ENCODE measurements at places on chromosomes 7 and 10.

DNA sequence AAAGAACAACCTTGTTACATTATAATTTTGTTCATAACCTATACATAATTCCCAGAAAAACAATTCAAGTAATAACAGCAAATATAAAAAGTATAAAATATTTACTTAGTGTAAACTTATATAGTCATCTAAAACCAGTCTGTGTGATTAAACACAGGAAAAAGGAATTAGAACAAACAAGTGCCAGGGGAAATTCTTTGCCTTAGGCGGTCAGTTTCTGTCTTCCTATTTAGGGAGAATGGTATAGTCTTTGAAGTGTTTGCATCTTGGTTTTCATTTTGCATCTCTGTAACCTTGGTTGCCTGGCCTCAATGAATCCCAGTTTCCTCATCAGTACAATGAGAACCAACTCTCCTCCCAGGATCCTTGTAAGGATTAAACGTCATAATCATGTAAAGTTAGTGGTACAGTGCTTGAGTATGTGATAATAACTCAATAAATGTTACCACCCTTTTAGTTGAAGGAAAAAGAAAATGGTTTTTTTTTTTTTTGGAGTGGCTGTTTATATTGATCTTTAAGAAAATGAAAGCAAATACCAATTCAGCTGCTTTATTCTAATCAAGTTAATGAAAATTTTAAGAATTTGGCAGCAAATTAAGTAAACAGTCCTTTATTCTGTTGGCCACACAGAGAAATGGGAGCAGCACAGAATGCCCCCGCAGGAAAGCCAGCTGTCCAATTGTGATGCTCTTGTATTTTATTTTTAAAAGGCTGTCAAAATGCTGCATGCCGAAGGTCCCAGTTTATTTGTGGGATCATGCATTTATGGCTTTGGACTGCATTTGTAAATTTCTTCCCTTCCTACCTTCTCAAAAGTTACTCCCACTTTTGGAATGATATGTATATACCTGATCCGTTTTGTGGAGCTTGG, 61.8 kb downstream of the SHH start:
- DNase-seq = no peak

GRCh38 chr7:49030221-49030620, 105.9 kb downstream of the CDC14C start:
- no peak for DNase-seq

DNA sequence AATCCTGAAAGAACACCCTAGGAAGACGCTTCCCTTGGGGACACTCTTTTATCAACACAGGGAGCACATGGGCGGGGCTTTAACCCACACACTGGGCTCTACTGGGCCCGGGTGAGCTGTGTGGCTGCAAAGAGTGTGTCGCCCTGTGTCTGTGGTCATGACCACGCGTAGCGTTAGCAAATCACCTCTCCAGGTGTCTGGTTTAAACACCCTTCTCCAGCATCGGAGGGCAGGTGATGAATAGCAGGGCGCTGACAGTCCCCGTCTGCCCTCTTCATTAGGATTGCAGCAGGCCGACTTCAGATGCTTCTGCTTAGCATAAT, 127.7 kb downstream of the ADARB2 start:
- DNase-seq = peak; percentile 56

DNA sequence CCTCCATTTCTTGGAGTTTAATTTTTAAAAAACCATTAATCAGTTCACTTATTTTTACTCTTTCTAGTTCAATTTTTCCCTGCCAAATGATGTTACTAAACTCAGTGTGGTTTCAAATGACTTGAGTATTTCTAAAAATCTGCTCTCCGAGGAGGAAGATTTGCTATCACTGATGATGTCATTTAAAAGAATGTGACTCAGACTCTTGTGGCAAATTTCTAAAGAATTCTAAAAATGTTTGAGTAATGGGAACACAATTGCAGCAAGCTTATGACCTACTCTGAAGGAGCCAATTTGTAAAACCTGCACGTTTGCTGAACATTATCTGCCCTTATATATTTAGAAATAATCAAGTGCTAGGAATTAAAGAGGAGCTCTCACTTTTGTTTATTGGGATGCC, 88.6 kb downstream of the SPAG6 start:
- no peak for DNase-seq

DNA sequence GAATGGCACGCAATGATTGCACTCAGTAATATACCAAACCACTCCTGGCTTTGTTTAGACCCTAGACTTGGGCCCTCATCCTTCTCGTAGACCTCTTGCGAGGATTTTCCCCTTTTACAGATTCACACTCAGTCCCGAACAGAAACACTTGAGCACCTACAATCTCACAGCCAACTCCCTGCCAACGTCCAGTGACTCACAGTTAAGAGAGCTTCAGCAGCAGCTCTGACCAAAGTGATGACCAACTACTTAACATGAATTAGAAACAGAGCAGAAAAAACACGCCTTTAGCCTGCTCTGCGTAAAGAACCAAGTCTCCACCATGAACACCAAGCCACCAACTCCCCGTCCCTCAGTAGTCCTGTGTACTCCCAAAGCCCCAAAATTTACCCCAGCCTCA, 2.2 kb downstream of the DNAJC30 start:
- DNase-seq = no peak

GRCh38 chr7:123966936-123967335, 41.9 kb downstream of the SPAM1 start:
- DNase-seq = no peak

- DNase-seq = no peak
Measured at GRCh38 chr10:88944813-88945212, 7.8 kb downstream of the ACTA2 start.

DNA sequence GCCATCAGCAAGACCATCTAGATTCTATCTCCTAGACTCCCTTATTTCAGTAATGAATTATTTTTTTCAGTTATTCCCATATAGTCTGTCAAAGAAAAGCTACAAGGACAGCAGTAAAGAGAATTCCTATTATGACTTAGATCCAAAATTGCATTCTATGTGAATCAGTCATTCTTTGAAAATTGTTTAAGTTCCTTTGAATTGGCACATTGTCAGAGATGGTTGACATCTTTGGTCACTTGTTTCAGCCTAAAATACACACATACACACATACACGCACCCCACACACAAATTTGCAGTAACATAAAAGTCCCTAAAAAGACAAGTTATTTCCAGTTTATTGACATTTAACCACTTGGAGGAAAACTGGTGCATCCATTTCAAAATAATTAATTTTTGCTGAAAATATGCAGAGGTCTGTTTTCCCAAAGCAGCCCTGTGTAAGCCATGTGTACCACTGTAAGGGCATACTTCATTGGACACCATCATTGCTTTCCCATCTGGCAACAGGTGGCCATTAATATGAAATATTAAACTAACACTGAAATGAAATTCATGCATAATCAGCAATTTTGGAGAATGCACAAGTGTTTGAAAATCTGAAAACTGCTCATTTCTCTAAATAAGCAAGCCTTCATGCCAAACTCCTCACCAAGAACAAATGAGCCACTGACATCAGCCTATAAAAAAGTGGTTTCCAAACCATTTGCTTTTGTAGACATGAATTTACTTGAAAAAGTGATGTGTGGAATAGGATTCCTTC, 121.7 kb upstream of the COL1A2 start:
- no peak for DNase-seq

- DNase-seq = no peak
Measured at GRCh38 chr7:95547361-95548348, 48.7 kb downstream of the PDK4 start.

- no peak for DNase-seq
Measured at GRCh38 chr7:146423446-146423845, 306.8 kb downstream of the CNTNAP2 start.

GRCh38 chr7:115941703-115942268, 88.8 kb downstream of the TFEC start:
- DNase-seq = no peak

DNA sequence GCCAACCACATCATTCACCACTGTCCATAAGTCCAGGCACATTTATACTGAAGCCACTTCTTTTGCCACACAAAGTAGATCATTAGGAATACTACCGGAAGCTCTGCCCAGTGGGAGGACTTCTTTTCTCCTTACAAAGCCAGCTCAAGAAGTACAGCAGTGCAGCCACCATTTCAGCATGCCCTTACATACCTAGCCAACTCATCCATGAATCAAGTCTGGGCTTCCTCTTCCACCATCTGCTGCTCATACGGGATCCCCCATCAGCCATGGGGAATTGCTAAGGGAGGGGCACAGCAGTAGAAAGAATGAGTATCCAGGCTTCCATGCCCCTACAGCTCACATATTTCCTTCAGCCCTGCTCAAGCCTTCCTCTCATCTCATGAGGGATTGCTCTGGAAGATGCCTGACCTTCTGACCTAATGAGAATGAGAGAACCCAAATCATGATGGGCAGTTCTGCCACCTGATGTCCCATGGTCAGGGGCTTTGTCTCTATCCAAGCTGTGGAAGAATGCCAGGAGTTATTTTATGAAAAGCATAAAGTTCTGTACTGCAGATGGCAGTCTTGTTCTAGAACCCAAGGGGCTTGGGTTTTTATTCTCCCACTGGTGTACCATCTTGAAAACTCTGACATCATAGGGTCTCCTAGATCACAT, 39.5 kb downstream of the ACSM6 start:
- DNase-seq = no peak

GRCh38 chr7:86914551-86914950, 144.9 kb downstream of the ELAPOR2 start:
- DNase-seq = no peak

GRCh38 chr10:99412099-99412498, 18.3 kb downstream of the GOT1 start:
- no peak for DNase-seq

DNA sequence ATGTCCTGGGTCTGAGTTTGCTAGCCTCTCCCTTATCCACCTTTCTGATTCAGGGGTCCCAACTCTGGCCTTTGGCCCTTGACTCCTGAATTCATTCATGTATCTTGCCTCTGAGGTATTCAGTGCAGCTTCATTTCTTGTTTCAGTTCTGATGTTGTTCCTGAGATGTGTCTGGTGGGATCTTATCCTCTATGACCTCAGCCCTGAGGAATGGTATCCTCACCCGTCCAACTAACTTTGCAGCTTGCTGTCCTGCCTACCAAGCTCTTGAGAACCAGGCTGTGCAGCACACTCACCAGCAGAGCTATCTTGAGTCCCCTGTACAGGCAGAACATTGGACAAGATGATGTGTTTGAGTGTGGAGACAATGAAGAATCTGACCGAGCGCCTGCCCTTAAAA, 13.8 kb downstream of the SUFU start:
- no peak for DNase-seq

DNA sequence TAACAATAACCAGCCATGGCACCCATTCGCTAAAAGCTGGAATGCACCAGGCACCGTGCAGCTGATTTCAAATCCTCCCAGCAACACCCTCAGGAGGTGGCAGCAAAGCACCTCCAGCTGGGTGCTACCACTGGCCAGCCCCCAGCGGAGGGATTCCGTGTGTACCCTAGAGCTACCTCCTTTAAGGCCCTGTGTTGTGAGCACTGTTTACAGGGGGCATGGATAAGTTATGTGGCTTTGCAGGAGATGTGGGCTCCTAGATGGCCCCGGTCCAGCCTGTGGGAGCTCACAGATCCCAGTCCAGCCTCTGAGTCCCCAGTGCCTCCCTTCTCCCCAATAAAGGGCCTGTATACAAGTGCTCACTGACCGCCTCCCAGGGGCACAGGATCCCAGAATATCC, 27.1 kb downstream of the TNRC18 start:
- DNase-seq = no peak

GRCh38 chr10:1217661-1218060, 161.5 kb downstream of the WDR37 start:
- DNase-seq = no peak

DNA sequence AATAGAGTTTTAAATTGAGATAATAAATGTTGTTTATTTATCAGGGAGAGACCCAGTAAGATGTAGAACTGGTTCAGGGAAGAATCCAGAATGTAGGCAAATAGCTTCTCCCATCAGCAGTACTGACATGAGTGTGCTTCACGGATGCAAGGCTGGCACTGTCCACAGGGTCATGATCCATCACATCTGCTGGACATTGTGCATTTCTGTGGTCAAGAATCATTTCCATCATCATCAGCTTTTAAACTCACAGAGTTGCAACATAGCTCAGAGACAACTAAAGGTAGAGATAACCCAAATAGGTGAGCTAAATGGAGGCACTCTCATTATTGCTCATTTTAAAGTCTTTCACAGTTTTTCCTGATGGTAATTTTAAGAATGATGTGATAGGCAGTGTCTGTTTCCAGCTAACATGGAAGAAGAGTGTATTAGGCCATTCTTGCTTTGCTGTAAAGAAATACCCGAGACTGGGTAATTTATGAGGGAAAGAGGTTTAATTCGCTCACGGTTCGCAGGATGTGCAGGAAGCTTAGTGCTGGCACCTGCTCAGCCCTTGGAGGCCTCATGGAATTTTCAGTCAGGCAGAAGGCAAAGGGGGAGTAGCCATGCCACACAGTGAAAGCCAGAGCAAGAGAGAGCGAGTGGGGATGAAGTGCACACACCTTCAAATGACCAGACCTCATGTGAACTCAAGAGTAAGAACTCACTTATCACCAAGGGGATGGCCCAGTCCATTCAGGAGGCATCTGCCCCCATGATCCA, 80.8 kb downstream of the INPP5A start:
- DNase-seq = no peak

Data from endodermal cell (in vitro differentiated cells).